ENCODE measurements at places on chromosomes 2 and 18.

DNA sequence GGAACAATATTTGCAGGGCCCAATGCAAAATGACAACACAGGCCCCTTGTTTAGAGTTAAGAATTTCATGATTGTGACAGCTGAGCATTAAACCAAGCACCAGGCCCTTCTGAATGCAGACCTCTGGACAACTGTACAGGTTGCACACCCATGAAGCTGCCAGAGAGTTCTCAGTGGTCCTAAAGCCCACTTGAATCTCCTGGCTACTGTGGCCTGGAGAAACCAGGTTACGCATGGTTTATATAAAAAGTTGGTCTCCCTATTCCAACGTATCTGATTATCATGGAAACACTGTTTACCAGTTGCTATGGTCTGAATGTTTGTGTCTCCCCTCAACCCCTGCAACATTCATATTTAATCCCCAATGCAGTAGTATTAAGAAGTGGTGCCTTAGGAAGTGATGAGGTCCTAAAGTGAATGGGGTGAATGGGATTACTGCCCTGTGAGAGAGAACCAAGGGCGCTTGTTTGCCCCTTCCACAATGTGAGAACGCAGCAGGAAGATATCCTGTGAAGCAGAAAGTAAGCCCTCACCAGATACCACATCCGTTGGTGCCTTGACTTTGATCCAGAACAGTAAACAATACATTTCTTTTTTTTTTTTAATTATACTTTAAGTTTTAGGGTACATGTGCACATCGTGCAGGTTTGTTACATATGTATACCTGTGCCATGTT is 48.0 kb upstream of the ANXA4 start:
- DNase-seq, result peak; percentile 35

DNA sequence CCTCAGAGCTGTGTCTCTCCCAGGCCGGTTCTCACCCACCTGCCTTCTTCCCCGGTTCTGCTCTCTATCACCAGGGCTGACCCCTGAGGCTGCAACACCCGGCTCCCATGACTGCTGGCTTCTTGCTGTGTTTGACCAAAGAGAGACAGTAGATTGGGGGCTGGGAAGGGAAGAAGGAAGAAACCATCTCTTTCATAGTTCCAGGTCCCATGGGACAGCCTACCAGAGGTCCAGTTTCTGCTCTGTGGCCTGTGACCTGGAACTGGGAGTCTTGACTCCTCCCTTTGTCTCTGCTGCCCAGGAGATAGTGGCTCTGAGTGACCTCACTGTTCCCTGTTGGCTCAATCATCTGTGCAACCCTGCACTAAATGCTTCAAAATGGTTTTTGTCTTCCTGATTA is 38.1 kb downstream of the ALPK2 start:
- peak; percentile 51 for DNase-seq

DNA sequence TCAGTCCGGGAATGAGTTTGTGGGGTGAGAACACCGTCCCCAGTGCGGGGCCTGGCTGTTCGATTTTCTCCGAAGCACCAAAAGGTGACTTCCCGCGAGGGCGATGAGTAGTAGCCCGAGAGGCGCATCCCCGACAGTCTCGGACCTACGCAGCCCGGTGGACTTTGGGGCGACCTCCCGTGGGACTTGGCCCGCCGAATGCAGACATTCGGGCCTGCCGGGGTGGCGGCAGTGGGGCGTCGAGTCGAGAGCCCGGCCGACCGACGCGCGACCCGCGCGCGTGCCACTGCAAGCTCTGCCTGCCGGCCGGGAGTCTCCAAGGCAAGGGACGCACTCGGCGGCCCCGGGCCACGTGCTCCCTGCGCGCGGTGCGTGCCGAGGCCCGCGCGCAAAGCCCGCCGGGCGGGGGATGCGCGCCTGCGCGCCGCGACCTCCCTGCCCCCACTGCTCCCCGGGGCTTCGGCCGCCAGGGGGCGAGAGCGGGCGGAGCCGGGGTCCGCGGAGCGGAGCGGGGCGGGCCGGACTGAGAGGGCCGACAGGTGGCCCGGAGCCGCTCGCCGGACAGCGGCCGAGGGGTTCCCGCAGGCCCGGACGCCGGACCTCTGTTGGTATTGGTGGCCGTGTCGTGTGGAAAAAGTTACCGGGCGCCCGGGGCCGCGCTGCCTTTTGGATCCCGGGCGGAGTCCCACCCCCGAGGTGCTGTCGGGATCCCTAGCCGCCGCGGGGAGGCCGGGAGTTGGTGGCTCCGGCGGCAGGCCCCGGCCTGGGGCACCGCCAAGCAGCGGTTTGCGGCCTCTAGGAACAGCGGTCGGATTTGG is 1.9 kb downstream of the PTMA start:
- peak; percentile 86 for DNase-seq

DNA sequence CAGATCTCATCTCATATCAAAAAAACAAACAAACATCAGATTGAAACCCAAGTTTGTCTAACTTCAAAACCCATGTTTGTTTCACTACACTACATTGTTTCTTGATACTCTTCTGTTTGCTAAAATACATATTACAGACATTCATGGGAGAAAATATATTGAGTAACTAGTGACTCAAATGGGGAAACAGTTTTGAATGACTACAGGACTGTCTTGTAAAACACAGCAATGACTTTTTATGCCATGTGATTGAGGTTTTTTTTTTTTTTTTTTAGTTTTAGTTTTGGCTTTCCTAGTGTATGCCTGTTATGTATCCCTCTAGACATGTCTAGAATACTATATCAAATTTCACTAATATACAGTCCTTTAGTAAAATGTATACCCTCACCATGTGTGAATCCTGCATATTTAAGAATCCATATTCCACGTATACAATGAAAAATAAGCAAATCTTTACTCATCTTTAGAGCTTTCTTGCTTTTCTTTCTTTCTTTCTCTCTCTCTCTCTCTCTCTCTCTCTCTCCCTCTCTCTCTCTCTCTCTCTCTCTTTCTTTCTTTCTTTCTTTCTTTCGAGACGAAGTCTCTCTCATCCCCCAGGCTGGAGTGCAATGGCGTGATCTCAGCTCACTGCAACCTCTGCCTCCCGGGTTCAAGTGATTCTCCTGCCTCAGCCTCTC is 46.6 kb upstream of the SERTAD2 start:
- no peak for DNase-seq

GRCh38 chr2:44304258-44304657 is 29.0 kb downstream of the SLC3A1 start:
- DNase-seq, result no peak
